Right hindlimb (tissue), 1 donor: ENCODE measurements at places on chromosomes 13 and 19.
A peak's percentile ranks its signal among the peaks of the same experiment; 100 is the strongest.

DNA sequence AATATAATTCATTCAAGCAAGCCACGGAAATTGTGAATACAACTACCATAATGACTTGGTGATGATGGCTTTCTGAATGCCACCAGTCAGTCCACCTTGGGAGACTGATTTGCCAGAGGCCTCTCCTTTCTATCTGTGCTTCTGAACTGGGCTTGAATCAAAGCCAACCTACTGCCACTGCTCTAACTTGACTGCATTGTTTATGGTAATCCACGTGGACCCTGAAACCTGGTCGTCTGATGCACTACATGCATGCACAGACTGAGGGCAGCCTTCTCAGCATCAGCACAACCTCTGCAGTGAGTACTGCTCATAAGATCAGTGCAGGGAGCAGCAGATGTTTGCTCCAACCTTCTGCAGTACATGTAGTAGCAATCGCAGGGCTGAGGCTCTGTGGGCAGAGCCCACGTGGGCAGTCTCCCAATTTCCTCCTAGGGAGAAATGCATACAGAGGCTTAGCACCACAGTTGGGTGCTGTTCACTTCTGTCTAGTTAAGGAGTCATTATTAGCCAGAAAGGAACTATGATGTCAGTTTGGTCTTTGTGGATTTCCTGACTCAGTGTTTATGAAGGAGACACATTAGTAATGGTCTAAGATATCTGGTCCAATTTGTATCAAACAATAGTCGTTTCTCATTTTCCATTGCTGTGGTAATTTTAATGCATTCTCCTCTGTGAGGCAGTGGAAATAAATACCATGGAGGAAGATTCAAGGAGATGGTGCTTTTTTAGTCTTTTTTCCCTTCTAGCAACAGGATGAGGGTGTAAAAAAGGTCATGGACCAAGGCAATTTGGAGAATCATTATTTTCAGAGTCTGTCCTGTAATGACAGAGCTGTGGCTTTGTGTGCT, 82.5 kb downstream of the AKAP11 start:
- peak; percentile 23 for DNase-seq

DNA sequence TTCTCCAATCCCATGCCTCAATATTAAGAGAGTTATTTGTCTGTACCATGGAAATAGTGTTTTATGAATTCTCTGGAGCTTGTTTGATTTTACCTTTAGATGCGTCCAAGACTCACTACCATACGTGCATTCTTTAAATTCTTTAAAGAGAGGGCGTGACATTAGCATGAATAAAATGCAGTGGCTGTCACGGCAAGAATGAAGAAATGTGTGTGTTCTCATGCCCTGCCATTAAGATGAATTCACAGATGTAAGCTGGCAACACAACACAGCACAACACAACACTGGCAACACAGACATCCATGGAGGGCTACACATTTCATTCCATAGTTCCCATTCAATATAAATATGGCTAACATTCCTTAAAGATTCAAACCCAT, 213.4 kb downstream of the ENOX1 start:
- DNase-seq: no peak

DNA sequence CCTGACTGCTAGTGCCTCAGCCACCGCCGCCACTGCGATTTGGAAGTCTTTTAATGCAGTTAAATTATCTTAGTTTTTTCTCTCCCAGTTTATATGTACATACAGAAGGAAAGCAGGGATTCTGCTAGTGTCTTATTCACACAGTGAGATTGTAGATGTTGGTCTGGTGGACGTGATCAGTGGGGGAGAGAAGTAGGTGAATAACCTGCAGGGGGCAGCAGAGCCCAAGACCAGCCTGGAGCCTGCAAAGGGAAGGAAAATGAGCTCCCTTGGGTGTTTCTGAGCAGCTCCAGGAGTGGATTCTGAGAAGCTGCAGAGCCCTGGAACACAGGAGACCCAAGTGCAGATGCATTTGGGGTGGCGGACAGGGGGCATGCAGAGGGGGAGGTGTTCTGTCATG, 26.3 kb downstream of the ZNF844 start:
- DNase-seq: peak; percentile 74

- peak; percentile 38 for DNase-seq
Observed at GRCh38 chr13:99312493-99312883, 5.3 kb upstream of the GPR183 start.

GRCh38 chr13:66888698-66889097, 341.4 kb downstream of the PCDH9 start:
- DNase-seq: no peak

GRCh38 chr13:79679334-79679733, 198.4 kb downstream of the NDFIP2 start:
- peak; percentile 55 for DNase-seq

- no peak for DNase-seq
Observed at GRCh38 chr19:43812688-43813087, 10.4 kb upstream of the LYPD5 start.

- no peak for DNase-seq
Observed at GRCh38 chr19:50398675-50399367, 14.7 kb downstream of the POLD1 start.

- no peak for DNase-seq
Observed at GRCh38 chr13:41345165-41345913, 34.3 kb downstream of the NAA16 start.

GRCh38 chr19:17294051-17294891, 9.0 kb downstream of the ABHD8 start:
- no peak for DNase-seq

- DNase-seq: no peak
Observed at GRCh38 chr19:4051175-4052101, 15.3 kb downstream of the ZBTB7A start.

DNA sequence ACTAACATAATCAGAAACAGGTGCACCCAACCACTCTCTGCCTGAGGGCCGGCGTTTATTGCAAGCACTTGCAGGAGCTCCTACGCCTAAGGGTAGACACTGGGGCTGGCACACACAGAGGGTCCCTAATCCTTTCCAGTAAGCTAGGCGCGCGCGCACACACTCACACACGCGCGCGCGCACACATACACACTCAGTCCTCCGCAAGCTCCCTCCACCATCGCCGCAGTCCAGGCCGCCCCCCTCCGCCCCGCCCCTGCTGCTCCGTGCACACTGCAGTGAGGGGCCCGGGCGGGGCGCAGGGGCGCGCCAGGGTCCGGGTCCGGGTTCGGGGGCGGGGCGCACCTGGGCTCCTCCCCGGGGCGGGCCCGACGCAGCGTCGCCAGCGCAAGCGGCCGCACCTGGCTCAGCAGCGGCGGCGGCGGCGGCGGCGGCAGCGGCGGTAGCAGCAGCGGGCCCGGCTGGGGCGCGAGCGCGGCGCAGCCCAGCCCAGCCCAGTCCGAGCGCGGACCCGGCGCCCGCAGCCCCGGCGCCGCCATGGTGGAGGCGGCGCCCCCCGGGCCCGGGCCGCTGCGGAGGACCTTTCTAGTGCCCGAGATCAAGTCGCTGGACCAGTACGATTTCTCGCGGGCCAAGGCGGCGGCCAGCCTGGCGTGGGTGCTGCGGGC, at the start of gene CAMSAP3:
TSS of gene CAMSAP3 (plus strand) at position 398 of the 668 bp plus-strand sequence. CDS start at position 538, 140 bp downstream.
- no peak for DNase-seq
